Activated CD8-positive, alpha-beta memory T cell treated with anti-CD3 and anti-CD28 coated beads for 1 hour (primary cell): ENCODE measurements at places on chromosomes 1 and 21.
A peak's percentile ranks its signal among the peaks of the same experiment; 100 is the strongest.

GRCh38 chr1:76786222-76786621 lies 81.1 kb upstream of the ST6GALNAC5 start:
- no peak for DNase-seq

GRCh38 chr1:206702803-206703202 lies 18.1 kb downstream of the MAPKAPK2 start:
- no peak for DNase-seq

DNA sequence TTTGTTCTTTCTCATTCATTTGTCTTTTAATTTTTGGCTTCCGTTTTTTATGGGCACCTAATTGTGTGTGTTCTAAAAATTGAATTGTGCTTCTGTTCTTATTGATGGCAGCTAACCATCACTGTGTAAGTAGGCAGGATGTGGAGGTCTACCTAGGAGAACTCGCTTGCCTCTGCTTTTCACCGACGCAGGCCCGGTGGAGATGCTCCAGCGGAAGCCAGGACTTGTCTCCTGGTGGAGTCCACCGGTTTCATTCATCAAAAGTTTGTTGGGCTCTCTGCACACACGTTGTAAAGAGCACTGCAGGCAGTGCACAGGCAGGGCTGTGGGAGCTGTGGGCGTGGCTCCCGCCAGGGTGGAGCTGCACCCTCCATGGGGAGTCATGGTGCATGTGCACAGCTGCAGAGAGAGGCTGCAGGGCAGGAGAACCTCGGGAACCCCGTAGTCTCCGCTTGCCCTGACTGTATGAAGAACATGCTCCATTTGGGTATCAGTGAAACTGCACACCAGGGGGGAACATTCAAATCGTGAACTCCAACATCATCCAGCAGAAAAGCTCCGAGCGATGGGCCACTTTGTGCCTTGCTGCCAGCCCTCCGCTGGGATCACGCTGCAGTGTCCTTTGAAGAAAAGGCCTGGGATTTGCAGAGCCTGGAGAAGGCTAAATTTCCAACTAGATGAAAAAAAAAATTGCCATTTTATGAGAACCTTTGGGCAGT lies 6.0 kb upstream of the C1orf174 start:
- no peak for DNase-seq

- no peak for DNase-seq
Measured at GRCh38 chr21:23955135-23955843, 1652.0 kb downstream of the MRPL39 start.

DNA sequence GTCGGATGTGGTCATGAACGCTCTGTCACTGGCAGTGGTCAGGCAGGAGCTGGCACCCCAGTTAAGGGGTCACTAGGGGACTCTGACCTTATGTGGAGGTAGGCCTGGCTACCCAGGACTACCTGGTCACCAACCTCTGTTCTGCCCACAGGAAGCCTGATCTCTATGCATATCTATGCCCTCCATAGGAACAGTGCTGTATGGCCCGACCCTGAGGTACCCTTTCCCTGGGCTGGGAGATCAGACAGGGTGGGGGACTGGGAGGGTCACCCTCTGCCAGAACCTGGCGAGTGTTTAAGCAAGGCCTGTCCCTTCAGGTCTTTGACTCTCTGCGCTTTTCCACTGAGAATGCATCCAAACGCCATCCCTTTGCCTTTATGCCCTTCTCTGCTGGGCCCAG lies 19.0 kb downstream of the CYP4B1 start:
- DNase-seq: no peak

DNA sequence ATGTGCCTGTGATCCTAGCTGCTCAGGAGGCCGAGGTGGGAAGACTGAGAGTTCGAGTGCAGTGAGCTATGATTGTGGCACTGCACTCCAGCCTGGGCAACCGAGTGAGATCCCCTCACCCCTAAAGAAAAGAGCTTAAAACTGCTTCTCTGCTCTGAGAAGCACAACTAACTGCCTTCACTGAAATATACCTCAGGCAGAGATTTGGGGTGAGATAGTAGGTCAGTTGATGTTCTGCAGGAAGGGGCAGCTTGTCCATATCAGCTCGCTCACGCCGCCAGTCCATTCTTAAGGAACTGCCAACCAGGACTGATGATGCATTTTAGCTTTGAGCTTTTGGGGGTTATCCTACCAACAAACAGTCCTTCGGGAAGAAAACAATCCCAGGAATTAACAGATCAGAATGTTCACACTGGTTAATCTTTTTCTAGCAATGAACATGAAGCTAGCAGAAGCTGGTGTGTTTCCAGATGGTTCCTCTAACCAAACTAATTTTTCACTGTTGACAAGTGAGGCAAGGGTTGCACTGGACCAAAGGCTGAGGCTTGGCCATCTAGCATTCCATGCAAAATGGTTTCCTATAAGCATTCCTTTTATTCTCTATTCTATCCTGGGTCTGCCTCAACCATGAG lies 31.6 kb downstream of the LHX4 start:
- DNase-seq: no peak

- no peak for DNase-seq
Measured at GRCh38 chr1:109314795-109315194, 8.0 kb upstream of the MYBPHL start.

GRCh38 chr1:99662539-99663080 lies 16.7 kb downstream of the PALMD start:
- DNase-seq: no peak

DNA sequence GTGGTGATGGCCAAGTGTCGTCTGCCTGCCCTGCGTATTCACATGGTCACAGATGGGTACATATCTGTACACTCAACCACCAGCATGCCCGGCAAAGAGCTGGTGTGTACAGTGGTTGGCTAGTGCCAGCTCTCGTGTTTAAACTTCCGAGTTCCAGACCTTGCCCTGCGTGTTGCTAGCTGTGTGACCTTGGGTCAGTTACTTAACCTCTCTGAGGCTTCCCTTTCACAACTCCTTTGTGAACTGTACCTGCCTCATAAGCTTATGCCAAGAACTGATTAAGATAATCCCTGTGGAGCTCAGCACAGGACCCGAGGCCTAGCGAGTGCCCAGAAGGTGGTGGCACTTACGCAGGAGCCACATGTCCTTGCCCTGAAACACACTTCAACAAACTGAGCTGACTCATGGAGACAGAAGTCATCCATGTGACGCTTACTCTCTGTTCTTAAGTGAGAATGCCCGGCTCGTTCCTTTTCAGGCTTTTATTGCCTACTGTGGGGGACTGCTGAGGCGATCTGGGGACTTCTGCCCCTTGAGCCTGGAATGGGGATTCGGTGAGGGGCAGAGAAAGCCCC lies 55.4 kb downstream of the ALPL start:
- no peak for DNase-seq

DNA sequence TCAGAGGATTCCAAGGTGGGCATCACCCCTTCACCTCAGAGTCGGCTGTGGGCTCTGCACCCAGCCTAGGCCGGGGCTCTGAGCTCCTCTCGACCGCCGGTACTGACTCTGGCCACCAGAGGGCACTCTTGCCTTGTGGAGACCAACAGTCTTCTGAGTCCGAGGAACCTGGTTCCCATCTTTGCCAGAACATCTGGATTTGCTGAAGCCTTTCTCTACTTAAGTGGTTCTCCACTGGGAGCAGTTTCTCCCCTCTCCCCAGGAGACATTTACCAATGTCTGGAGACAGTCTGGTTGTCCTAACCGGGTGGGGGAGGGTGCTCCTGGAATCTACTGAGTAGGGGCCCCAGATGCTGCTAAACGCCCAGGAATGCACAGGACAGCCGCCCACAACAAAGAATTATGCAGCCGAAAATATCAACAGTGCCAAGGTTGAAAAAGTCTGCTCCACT lies 9.4 kb downstream of the ETV3L start:
- peak; percentile 69 for DNase-seq

DNA sequence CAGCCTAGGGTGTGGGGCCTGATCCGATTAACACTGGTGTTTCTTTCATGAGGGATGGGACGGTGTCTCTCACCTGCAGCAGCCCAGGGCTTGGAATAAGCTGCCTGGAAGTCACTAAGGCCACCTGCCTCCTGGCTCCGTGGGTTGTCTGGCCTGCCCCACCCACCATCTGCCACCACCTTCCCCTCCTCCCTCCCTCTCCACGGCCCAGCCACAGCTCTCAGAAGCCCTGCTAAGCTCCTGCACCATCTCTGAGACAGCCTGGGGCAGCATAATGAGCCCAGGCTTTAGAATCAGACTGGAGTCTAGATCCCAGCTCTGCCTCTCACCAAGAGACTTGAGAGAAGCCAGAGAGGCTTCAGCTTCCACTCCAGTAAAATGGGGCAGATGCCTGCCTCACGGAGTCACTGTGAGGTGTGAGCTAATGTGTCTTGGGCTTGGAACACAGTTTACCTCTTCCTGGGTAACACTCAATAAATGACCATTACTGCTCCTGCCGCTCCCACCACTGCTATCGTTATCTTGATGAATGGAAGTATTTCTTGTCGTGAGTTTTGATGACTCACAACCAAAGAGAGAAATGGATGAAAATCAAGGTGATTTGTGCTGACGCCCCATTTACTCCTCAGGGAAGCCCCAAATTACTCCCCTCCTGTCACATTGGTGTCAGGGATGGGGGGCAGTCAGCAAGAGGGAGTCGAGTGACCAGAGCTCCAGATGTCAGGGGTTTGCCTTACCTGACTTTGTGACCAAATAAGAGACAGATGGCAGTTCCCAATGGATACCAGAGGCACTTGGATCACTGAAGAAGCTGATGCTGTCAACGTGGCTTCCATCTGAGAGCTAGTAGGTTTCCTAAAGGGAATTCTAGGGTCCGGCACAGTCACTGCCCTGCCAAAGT lies 23.5 kb upstream of the C1QA start:
- no peak for DNase-seq

GRCh38 chr21:20968391-20968790 lies 29.8 kb upstream of the NCAM2 start:
- DNase-seq: no peak

GRCh38 chr1:35222322-35223083 lies 29.6 kb upstream of the SFPQ start:
- no peak for DNase-seq

DNA sequence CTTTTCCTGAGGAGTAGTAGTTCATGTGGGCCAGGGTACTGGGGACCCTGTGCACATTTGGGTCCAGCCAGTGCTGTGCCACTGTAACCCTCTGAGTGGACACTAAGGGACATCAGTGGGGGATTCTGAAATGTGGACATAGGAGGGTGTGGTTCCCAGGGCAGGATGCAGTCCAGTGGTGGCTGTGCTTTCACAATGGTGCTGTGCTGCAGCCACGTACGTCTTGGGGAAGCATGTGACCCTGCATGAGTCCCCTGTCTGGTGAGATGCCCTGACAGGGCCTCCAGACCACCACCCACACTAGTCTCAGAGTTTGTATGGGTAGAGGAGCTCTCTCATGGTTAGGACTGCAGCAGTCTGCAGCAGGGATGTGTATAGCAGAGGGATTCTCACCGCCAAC lies 37.8 kb upstream of the WNT2B start:
- no peak for DNase-seq

DNA sequence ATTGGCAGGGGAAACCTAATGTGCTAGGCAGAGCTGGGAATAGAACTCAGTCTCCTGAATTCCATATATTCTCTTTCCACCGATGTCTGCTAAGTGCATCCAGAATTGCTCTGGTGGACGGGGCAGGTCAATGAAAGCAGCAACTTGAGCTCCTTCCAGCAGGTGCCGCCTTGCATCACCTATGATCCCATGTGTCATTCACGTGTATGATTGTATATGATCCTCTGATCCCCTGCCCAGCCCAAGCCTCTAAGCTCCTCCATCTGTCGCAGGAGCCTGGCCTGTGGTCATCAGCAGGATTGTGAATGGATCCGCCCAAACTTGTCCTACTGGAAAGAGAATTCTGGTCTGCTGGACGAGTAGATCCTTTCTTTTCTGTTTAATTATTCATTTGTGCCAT lies 13.1 kb downstream of the ACTA1 start:
- no peak for DNase-seq

- no peak for DNase-seq
Measured at GRCh38 chr1:94283462-94283861, 46.1 kb upstream of the ARHGAP29 start.

DNA sequence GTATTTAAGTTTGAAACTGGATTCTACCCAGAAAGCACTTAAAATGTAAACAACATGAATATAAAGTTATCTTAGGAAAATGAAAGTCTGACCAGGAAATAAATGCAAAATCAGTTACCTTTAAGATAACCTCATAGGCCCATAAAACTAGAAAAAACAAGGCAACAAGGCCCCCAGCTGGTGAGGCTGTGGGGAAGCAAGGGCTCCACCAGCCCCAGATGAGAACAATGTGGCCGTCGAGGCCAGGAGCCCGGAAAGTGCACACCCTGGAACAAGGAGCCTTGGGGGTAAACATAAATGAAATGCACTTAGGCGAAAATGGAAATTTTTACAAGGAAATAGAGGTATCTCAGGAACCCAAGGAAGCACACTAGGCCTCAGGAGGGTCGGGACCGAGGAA lies 37.9 kb upstream of the BMP8B start:
- DNase-seq: no peak

DNA sequence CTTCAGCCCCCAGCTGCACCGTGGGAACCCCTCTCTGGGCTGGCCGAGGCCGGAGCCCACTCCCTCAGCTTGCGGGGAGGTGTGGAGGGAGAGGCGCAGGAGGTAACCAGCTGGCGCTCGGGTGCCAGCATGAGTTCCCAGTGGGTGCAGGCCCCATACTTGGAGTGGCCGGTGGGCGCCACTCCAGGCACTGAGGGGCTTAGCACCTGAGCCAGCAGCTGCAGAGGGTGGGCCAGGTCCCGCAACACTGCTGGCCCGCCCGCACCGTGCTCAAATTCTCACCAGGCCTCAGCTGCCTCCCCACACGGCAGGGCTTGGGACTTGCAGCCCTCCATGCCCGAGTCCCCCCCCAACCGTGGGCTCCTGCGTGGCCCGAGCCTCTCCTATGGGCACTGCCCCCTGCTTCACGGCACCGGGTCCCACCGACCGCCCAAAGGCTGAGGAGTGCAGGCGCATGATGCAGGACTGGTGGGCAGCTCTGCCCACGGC lies 47.2 kb downstream of the LRRC53 start:
- DNase-seq: no peak

- no peak for DNase-seq
Measured at GRCh38 chr1:38746941-38747600, 112.5 kb downstream of the RRAGC start.

DNA sequence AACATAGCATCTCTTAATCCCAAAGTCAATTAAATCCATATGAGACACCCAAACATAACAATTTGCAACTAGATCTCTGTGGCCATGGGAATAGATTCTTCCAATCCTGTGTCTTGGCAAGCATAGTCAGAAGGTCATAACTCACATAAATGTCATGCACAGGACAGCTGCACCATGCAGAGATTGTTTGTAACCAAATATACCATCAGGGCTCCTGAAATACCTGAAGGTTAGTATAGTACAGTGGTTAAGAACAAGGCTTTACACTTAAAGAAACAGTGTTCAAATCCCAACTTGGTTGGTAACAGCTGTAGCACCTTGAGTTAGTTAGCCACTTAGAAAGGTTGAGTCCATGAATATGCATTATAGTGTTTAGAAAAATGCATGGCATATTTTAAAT lies 82.6 kb upstream of the CCDC190 start:
- DNase-seq: no peak

DNA sequence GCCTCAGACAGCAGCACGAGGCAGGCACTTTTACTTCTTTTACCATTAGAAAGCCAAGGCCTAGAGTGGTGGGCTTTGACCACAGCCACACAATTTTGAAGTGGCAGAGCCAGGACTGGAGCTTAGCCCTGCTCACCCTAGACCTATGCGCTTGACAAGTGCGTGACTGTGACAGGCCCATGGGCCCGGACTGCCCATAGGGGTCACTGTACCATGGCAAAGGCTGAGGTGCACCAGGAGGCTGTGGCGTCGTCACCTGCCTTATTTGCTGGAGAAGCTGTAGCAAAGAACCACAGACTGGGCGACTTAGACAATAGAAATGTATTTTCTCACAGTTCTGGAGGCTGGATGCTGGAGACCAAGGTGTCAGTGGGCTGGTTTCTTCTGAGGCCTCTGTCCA lies 2.6 kb upstream of the TMEM82 start:
- no peak for DNase-seq

GRCh38 chr1:50237056-50237455 lies 128.3 kb downstream of the ELAVL4 start:
- no peak for DNase-seq
